T-cell (primary cell): ENCODE measurements at places on chromosomes 11 and 22. TPM values are rescaled to one million over a fixed set of nuclear protein-coding genes. Genes with fewer than 3 reads are reported as not detected.

DNA sequence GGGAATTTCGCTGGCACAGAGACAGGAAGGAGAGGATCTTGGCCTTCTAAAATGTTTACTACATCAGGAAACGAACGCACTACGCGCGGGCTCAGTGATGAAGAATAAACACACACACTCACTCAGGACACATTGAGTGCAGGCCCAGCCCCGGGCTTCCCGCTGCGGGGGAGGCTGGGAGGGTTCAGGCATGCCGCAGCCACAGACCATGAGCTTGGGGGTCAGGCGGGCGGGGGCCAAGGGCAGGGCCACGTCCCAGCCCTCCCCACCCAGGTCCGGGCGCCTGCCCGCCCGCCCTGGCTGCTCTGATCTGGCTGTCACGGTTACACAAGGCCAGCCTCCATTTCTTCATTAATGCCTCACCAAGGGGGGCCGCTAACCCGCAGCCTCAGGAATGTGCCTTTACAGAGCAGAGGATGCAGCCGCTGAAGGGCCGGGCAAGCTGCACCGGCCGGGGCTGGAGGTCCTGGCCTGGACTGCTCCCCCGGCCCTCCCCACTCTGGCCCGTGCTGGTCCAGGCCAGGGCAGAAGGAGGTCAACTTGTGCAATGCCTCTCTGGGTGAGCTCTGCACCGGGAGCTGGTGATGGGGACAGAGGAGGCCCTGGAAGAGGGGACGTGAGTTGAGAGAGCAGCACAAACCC is 41.7 kb downstream of the IGF2 start:
- H3K4me1 ChIP-seq = peaks cover 7% of the 10 kb centered on the region
- no peak for DNase-seq
- H3K27me3 ChIP-seq = no peaks in the 10 kb centered on the region
- H3K27ac ChIP-seq = no peak overlapping the region

The OR56A1 gene
- total RNA-seq = not detected

The RIMBP3B gene
- total RNA-seq = 0.14 TPM

- H3K4me1 ChIP-seq = no peaks in the 10 kb centered on the region
- no peaks in the 10 kb centered on the region for H3K36me3 ChIP-seq
- H3K4me3 ChIP-seq = no peak overlapping the region
- no peaks in the 10 kb centered on the region for H3K27me3 ChIP-seq
These were observed 338.6 kb upstream of the B3GAT1 start for GRCh38 chr11:134750619-134751018.

GRCh38 chr11:63945477-63946163 is 6.8 kb downstream of the NAA40 start:
- no peak overlapping the region for H3K27ac ChIP-seq
- no peak overlapping the region for H3K4me3 ChIP-seq
- no peaks in the 10 kb centered on the region for H3K27me3 ChIP-seq
- DNase-seq = peak; percentile 40

- no peaks in the 10 kb centered on the region for H3K4me1 ChIP-seq
- H3K27me3 ChIP-seq = no peaks in the 10 kb centered on the region
- no peak overlapping the region for H3K4me3 ChIP-seq
- no peak overlapping the region for H3K27ac ChIP-seq
- no peaks in the 10 kb centered on the region for H3K36me3 ChIP-seq
- DNase-seq = no peak
These were observed 70.4 kb downstream of the GGTLC2 start for GRCh38 chr22:22714600-22715335.

- no peak overlapping the region for H3K4me3 ChIP-seq
- H3K27me3 ChIP-seq = no peaks in the 10 kb centered on the region
- peaks cover 23% of the 10 kb centered on the region for H3K4me1 ChIP-seq
- DNase-seq = no peak
- no peaks in the 10 kb centered on the region for H3K36me3 ChIP-seq
- H3K27ac ChIP-seq = no peak overlapping the region
These were observed 122.5 kb upstream of the ZC3H12C start for GRCh38 chr11:109970516-109971183.

DNA sequence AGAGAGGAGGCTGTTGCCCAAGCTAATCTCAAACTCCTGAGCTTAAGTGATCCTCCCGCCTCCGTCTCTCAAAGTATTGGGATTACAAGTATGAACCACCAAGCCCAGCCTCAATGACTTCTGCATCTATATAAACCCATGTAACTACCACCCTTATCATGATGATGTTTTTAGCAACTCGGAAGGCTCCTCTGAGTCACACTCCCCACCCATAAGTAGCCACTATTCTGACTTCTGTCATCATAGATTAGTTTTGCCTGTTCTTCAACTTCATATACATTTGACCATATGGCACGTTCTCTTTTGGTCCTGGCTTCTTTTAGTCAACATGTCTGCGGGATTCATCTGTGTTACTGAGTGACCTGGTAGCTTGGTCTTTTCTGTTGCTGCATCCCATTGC is 6.4 kb upstream of the FOSL1 start:
- no peak overlapping the region for H3K4me3 ChIP-seq
- H3K4me1 ChIP-seq = peaks cover 9% of the 10 kb centered on the region
- H3K27me3 ChIP-seq = peaks cover 41% of the 10 kb centered on the region
- H3K36me3 ChIP-seq = no peaks in the 10 kb centered on the region

GRCh38 chr11:113540416-113541330 is 65.5 kb upstream of the DRD2 start:
- H3K4me3 ChIP-seq = no peak overlapping the region
- H3K27me3 ChIP-seq = no peaks in the 10 kb centered on the region
- no peaks in the 10 kb centered on the region for H3K36me3 ChIP-seq
- no peak overlapping the region for H3K27ac ChIP-seq

DNA sequence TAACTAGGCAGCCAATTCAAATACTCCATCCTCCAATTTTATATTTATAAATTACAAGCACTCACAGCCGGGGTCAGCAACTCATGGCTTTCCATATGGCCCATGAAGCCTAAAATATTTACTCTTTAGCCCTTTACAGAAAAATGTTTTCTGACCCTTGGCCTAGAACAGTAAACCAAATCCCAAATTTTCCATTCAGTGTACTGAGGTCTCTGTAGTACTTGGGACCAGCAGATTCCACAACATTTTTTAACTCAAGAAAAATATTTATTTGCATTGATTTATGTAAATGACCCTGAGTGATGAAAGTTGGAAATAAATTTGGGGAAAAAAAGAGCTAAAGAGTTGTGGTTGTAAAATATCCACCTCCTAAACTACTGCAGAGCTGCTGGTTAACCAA is 82.6 kb downstream of the SLC1A2 start:
- peaks cover 8% of the 10 kb centered on the region for H3K4me1 ChIP-seq
- no peaks in the 10 kb centered on the region for H3K27me3 ChIP-seq
- no peak for DNase-seq
- H3K27ac ChIP-seq = no peak overlapping the region
- no peaks in the 10 kb centered on the region for H3K36me3 ChIP-seq

GRCh38 chr22:41969110-41969646 is at the start of gene SEPTIN3:
Gene SEPTIN3 (plus strand): TSS chr22:41969443. CDS start chr22:41971493, 2,050 bp downstream.
- H3K27ac ChIP-seq = no peak within 1 kb of the TSS
- no peak within 1 kb of the TSS for H3K4me3 ChIP-seq
- no peak for DNase-seq

GRCh38 chr11:61797263-61797944 is 4.7 kb downstream of the FEN1 start:
- peak; percentile 60 for DNase-seq
- H3K27ac ChIP-seq = no peak overlapping the region
- H3K4me1 ChIP-seq = peaks cover 9% of the 10 kb centered on the region
- peaks cover 4% of the 10 kb centered on the region for H3K36me3 ChIP-seq
- no peak overlapping the region for H3K4me3 ChIP-seq

DNA sequence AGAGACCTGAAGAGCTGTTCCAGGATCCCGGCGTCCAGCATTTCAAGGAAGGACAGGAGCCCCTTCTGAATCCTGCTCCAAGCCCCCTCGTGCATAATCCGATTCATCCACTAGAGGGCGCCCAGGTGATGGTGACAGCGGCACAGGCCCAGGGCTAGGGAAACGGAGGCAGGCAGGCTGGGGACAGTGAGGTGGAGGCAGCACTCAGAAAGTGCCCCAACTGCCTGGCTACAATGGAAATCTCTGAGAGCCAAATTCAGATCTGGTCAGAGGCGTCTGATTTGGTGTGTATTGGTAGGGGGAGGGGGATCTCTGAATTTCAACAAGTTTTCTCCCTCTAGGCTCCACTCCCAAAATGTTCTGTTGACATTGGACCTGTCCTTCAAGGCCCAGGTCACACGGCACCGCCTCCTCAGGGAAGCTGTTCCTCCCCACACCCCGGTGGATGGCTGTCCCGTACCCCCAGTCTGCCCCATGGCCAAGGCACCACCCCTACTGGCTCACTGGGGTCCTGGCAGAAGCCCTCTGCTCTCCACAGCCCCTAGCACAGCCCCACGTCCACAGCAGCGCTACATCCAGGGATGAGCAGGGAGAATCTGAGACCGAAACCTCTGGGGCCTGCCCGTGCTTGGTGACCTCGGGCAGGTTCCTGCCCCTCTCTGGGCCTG is 142.9 kb downstream of the CRYBB2 start:
- peaks cover 12% of the 10 kb centered on the region for H3K36me3 ChIP-seq
- H3K27ac ChIP-seq = no peak overlapping the region
- no peaks in the 10 kb centered on the region for H3K4me1 ChIP-seq
- no peak overlapping the region for H3K4me3 ChIP-seq

- H3K4me3 ChIP-seq = no peak overlapping the region
- peaks cover 13% of the 10 kb centered on the region for H3K27me3 ChIP-seq
- DNase-seq = no peak
- H3K4me1 ChIP-seq = no peaks in the 10 kb centered on the region
- H3K27ac ChIP-seq = no peak overlapping the region
- no peaks in the 10 kb centered on the region for H3K36me3 ChIP-seq
These were observed 1186.5 kb downstream of the BRD1 start for GRCh38 chr22:48640890-48641841.

GRCh38 chr11:18706330-18707243 is 8.0 kb downstream of the TMEM86A start:
- H3K27me3 ChIP-seq = no peaks in the 10 kb centered on the region
- no peaks in the 10 kb centered on the region for H3K4me1 ChIP-seq
- H3K4me3 ChIP-seq = peak overlapping the region; percentile 68
- peak overlapping the region; percentile 75 for H3K27ac ChIP-seq
- H3K36me3 ChIP-seq = no peaks in the 10 kb centered on the region

DNA sequence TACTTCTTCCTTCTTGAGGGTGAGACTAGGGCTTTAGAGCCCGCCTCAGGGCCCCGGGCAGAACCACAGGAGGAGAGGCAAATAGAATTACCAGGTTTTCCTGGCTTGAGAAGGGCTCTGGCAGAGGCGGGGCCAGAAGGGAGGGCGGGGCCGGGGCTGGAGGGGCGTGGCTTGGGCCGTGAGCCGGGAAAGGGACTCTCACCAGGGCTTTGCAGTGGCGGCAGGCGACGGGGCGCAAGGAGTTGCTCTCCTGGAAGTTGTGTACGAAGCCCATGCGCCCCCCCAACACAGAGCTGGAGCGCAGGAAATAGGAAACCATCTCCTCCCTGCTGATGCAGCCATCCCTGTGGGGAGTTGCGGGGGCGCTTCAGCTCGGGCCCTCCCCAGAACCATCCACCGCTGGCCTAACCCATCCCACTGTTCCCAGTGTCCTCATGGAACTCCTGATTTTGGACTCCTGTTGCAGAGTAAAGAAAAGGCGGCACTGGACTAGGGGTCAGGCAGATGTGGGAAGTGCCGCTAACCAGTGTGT is 6.9 kb upstream of the NRXN2 start:
- no peaks in the 10 kb centered on the region for H3K27me3 ChIP-seq
- H3K27ac ChIP-seq = no peak overlapping the region
- no peaks in the 10 kb centered on the region for H3K4me1 ChIP-seq
- DNase-seq = no peak

The CREBZF gene
- 92.7 TPM for total RNA-seq

- no peaks in the 10 kb centered on the region for H3K4me1 ChIP-seq
- no peaks in the 10 kb centered on the region for H3K27me3 ChIP-seq
- H3K4me3 ChIP-seq = no peak overlapping the region
These were observed 79.5 kb upstream of the TTC12 start for GRCh38 chr11:113234888-113235287.

The KIF18A gene
- total RNA-seq = 3.7 TPM

DNA sequence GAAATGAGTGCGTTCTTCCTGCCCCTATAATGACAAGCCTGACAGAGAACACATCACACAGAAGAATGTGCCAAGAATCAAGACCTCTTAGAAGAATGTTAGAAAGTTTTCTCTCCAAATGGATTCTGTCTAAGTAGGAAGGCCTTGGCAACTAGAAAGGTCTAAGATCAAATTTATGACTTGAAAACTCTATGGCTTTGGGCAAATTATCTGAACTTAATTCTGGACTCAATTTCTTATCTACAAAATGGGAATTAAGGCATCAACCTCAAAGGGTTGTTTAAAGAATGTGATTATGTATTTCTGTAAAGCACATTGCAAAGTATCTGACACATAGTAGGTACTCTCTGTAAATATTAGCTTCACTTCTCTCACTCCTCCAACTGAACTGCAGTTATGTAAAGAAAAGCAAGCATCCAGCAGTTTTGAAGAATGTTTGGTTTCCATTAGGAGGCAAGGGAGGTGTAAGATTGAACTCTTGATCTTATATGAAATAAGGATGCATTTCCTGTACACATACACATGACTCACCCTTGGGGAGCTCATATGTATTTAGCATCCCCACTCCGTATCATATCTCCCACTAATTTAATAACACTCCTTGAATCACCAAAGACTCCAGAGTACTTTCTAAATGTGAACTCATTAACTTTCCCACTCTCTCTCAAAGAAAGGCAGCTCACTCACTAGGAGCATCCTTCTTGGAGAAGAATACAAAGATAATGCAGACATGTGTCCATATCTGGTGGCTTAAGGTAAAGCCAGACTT is 77.6 kb downstream of the ETS1 start:
- H3K4me3 ChIP-seq = peak overlapping the region; percentile 48
- peaks cover 83% of the 10 kb centered on the region for H3K4me1 ChIP-seq
- H3K27ac ChIP-seq = peak overlapping the region; percentile 78
- H3K36me3 ChIP-seq = peaks cover 75% of the 10 kb centered on the region
- DNase-seq = no peak
- H3K27me3 ChIP-seq = no peaks in the 10 kb centered on the region

The SYT13 gene
- total RNA-seq = not detected

GRCh38 chr11:117443266-117444186 is 115.9 kb downstream of the CEP164 start:
- DNase-seq = no peak
- no peaks in the 10 kb centered on the region for H3K27me3 ChIP-seq
- H3K4me3 ChIP-seq = no peak overlapping the region
- H3K4me1 ChIP-seq = no peaks in the 10 kb centered on the region

The UPK3A gene
- total RNA-seq = not detected

DNA sequence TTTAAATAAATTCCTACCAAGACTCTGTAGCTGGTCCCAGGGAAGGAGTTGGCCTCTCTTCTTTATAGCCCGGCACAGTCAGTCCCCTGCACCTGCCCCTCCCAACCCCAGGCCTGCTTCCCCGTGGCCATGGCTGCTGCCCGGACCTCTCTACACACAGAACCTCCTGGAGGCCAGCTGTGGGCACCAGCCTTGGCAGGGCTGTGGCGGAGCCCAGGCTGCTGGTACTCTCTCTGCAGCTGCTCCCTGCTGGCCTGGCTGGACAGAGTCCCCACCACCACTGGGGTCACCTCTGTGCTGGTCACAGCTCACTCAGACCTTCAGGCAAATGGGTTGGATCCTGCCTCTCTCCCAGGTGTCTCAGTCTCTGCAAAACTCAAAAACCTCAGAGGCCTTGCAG is 69.3 kb downstream of the LRP5 start:
- no peak for DNase-seq
- no peak overlapping the region for H3K27ac ChIP-seq
- H3K36me3 ChIP-seq = peaks cover 6% of the 10 kb centered on the region
- H3K27me3 ChIP-seq = peaks cover 16% of the 10 kb centered on the region
- H3K4me1 ChIP-seq = peaks cover 9% of the 10 kb centered on the region
- no peak overlapping the region for H3K4me3 ChIP-seq

GRCh38 chr11:12687740-12688139 is 13.5 kb downstream of the TEAD1 start:
- H3K4me3 ChIP-seq = no peak overlapping the region
- H3K36me3 ChIP-seq = no peaks in the 10 kb centered on the region
- no peak overlapping the region for H3K27ac ChIP-seq
- no peaks in the 10 kb centered on the region for H3K4me1 ChIP-seq
- peaks cover 7% of the 10 kb centered on the region for H3K27me3 ChIP-seq

- H3K27ac ChIP-seq = no peak overlapping the region
- DNase-seq = no peak
- H3K36me3 ChIP-seq = no peaks in the 10 kb centered on the region
- H3K4me3 ChIP-seq = no peak overlapping the region
These were observed 16.7 kb upstream of the POU2AF1 start for GRCh38 chr11:111395749-111396148.
